ENCODE measurements at places on chromosomes 16 and 17. TPM values are rescaled to one million over a fixed set of nuclear protein-coding genes. Genes with fewer than 3 reads are reported as not detected.
A peak's percentile ranks its signal among the peaks of the same experiment; 100 is the strongest.

The SGSH gene
- 45.4 TPM for total RNA-seq

- no peak overlapping the region for H3K4me3 ChIP-seq
- H3K27ac ChIP-seq = no peak overlapping the region
- DNase-seq = no peak
Measured at GRCh38 chr17:58153046-58153445, 4.9 kb downstream of the OR4D1 start.

- H3K4me1 ChIP-seq = peaks cover 21% of the 10 kb centered on the region
- peak overlapping the region; percentile 88 for H3K27ac ChIP-seq
- DNase-seq = no peak
- H3K4me3 ChIP-seq = peak overlapping the region; percentile 25
- no peaks in the 10 kb centered on the region for H3K27me3 ChIP-seq
Measured at GRCh38 chr17:78272181-78272913, 40.9 kb downstream of the TMEM235 start.

GRCh38 chr17:35778641-35779196, 16.7 kb downstream of the MMP28 start:
- H3K4me1 ChIP-seq = peaks cover 23% of the 10 kb centered on the region
- H3K27ac ChIP-seq = no peak overlapping the region
- H3K27me3 ChIP-seq = peaks cover 19% of the 10 kb centered on the region
- H3K4me3 ChIP-seq = no peak overlapping the region
- no peaks in the 10 kb centered on the region for H3K36me3 ChIP-seq
- no peak for DNase-seq

The CHD9NB gene
- 2.6 TPM for total RNA-seq

The FAM171A2 gene
- 34.7 TPM for total RNA-seq

The CD300LB gene
- not detected for total RNA-seq

The MYH3 gene
- total RNA-seq = 11.2 TPM

All from type B pancreatic cell (in vitro differentiated cells).